ENCODE measurements at places on chromosomes 12 and 14. TPM values are rescaled to one million over a fixed set of nuclear protein-coding genes. Genes with fewer than 3 reads are reported as not detected.

Gene IRAK3
- total RNA-seq, result 0.53 TPM

GRCh38 chr12:2857021-2857431 is at the start of gene TEX52:
Gene TEX52 (minus strand): TSS chr12:2857039. CDS start chr12:2857026, 13 bp downstream.
- no peaks in the 10 kb centered on the region for H3K27me3 ChIP-seq
- no peak within 1 kb of the TSS for H3K4me3 ChIP-seq
- peaks cover 2% of the 10 kb centered on the region for H3K4me1 ChIP-seq
- H3K27ac ChIP-seq, result peak within 1 kb of the TSS; percentile 64
- peaks cover 22% of the 10 kb centered on the region for H3K36me3 ChIP-seq
- DNase-seq, result no peak

- H3K27ac ChIP-seq, result no peak overlapping the region
- no peaks in the 10 kb centered on the region for H3K4me1 ChIP-seq
- no peak for DNase-seq
Measured at GRCh38 chr12:110269622-110270124, 11.4 kb upstream of the ATP2A2 start.

GRCh38 chr12:13176256-13176655 is 20.3 kb upstream of the EMP1 start:
- H3K27ac ChIP-seq, result no peak overlapping the region
- peaks cover 31% of the 10 kb centered on the region for H3K27me3 ChIP-seq
- no peak overlapping the region for H3K4me3 ChIP-seq
- H3K36me3 ChIP-seq, result no peaks in the 10 kb centered on the region
- peaks cover 33% of the 10 kb centered on the region for H3K4me1 ChIP-seq

DNA sequence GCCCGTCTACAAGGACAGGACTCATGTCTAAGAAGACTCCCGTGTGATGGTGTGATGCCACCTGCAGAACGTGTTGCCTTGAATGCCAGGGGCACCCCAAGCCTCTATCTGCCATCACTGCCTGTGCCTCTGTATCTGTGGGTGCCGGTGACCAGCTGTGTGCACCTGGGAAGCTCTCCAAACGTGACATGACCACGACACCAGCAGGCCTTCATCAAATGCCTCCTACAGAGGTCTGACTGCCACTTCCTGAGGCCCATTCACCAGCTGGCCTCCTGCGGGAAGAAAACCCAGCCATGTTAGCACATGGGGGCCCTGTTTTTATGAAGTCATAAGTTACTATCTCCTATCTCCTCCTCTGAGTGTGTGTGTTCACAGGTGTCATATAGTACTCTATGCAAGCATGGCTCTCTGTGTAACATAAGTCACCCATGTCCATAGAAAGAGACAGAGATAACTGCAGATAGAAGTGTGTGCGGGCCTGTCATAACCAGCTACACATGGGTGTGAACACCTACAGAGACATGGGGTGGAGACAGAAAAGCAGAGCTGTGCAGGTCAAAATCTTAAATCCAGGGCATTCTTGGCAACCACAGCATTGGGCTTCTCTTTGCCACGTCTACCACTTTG is 18.3 kb upstream of the SERPINA4 start:
- H3K36me3 ChIP-seq, result no peaks in the 10 kb centered on the region
- no peak for DNase-seq
- H3K4me3 ChIP-seq, result no peak overlapping the region
- no peak overlapping the region for H3K27ac ChIP-seq
- H3K27me3 ChIP-seq, result no peaks in the 10 kb centered on the region

Gene IPO4
- 33.0 TPM for total RNA-seq

GRCh38 chr12:113552760-113553159 is 81.1 kb upstream of the LHX5 start:
- no peak for DNase-seq
- H3K4me3 ChIP-seq, result no peak overlapping the region
- no peaks in the 10 kb centered on the region for H3K27me3 ChIP-seq

DNA sequence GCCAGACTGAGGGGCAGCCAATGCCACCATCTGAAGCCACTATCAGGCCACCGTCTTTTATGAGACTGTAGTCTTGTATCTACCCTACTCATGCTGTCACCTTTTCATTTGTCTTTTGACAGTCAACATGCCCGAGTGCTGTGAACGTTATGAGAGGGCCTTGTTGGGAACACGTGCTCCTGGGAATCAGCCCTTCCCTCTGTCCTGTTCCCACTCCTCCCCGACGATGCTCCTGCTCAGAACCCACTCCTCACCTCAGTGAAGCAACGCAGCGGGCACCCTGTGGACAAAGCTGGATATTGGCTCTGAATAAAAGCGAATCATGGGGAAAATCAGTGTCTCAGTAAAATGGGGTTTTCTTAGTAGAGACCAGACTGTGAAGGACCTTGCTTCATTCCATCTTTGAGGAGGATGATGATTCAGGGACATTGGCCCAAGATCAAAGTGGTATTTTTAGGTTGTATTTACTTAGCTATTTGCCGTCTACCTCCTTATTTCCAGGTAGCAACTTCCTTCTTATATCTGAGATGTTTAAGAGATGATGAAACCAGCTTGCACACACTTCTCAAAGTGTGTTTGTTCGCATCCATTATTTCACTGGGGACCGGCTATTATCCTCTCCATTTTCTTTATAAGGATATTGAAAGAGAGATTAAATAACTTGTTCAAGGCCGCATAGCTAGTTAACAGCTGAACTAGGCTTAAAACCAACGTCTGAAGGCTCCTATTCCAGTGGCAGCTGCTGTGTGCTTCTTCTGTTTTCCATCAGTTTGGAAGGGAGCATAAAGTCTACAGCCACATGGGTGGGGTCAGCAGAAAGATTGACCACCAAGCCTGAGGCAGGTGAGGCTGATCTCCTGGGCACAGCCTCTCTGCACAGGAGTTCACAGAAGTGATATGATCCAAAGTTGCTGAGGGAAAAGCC is 43.9 kb upstream of the CTDSP2 start:
- no peaks in the 10 kb centered on the region for H3K36me3 ChIP-seq
- no peak overlapping the region for H3K4me3 ChIP-seq
- no peak for DNase-seq
- no peaks in the 10 kb centered on the region for H3K27me3 ChIP-seq

GRCh38 chr12:127943481-127944210 is 323.3 kb upstream of the TMEM132C start:
- H3K4me1 ChIP-seq, result no peaks in the 10 kb centered on the region
- no peaks in the 10 kb centered on the region for H3K27me3 ChIP-seq
- no peaks in the 10 kb centered on the region for H3K36me3 ChIP-seq
- DNase-seq, result no peak

Gene FICD
- total RNA-seq, result 6.8 TPM

Gene SART3
- 79.9 TPM for total RNA-seq

DNA sequence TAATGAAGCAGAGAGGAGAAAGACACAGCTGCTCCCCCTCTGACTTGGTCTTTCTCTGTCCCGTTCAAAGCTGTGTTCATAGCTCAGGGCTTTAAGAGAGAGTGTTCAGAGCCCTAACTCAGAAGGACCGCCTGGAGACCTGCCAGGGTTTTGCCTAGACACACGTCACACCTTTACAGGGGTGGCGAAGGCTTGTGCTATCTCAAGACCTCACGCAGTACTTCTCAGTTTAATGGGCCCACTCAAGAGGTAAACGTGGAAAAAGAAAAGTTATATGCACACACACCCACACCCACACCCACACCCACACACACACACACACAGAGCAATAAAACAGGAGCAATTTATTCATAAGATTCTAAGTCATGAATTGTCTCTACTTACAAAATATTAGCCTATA is 374.3 kb downstream of the C12orf75 start:
- H3K27ac ChIP-seq, result no peak overlapping the region
- H3K36me3 ChIP-seq, result no peaks in the 10 kb centered on the region
- H3K4me1 ChIP-seq, result no peaks in the 10 kb centered on the region
- no peak overlapping the region for H3K4me3 ChIP-seq
- H3K27me3 ChIP-seq, result no peaks in the 10 kb centered on the region

Gene FOXM1
- total RNA-seq, result 86.9 TPM

DNA sequence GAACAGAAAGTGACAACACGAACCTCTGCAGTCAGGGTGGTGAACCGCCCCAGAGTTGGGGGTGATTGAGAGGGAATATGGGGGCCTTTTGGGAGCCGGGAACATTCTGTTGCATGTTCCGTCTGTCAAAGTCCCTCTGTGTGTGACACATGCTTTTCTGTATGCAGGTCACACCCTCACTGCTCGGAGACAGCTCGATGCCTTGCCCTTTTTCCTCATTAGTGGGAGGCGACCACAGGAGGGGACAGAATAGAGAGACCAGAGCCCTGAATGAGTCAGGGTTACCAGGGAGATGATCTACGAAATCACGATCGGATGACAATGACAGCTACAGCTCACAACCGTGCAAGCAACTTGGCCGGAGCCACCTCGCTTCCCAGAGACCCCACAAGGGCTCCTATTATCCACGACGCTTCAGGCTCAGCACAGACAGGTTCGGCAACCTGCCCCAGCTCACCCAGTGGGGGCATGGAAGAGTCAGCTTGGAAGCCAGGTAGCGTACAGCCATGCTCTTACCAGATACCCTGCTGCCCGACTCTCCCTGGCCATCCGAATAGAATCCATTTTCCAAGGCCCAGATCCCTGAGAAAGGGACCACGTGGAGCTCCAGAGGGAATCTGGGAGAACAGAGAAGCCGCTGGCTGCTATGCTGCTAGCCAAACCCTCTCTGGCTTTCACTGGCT is 38.8 kb downstream of the TESC start:
- DNase-seq, result no peak
- peaks cover 51% of the 10 kb centered on the region for H3K4me1 ChIP-seq

Gene KRT77
- not detected for total RNA-seq

Gene KRT84
- total RNA-seq, result not detected

DNA sequence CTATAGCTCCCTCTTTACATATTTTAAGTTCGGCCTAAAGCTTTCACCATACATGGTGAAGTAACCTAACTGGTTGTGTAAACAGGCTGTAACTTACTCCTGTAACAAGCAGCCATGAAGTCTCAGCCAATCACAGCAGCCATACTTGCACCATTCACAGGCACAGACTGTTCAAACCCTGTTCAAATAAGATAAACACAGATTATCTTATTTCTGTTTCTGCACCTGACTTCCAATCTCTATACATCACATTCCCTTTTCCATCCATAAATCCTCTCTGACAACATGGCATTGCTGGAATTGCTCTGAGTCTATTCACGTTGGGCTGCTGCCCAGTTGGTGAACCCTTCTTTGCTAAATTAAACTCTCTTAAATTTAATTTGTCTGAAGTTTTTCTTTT is 34.5 kb upstream of the ARID2 start:
- H3K27ac ChIP-seq, result no peak overlapping the region
- no peak for DNase-seq
- peaks cover 8% of the 10 kb centered on the region for H3K36me3 ChIP-seq
- no peaks in the 10 kb centered on the region for H3K27me3 ChIP-seq

Gene SCN8A
- total RNA-seq, result 1.3 TPM

DNA sequence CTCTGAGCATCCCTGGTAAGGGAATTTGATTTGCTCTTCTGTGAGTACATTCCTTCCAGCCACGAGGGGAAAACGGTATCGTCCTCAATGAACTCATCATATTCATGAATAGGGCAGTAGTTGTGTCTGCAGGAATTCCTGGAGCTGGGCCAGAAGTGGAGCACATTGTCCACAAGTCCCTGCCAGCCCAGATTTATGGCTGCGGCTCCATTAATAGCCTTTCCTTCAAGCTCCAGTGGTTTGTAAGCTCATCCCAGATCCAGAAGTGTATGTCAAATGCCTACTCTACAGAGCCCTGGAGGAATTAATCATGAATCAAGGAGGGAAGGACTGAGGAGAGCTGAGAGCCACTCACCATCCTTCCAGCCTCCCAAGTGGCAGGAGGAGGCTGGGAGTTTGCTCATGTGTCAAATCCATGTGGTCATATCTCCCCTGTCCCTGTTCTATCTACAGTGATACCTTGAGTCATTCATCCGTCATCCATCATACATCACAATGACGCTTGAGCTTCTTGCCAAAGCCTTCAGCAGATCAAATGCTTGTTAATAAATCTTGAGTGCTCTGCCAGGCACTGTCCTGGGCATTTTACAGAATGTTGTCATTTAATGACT is 65.5 kb downstream of the SVOP start:
- no peak overlapping the region for H3K4me3 ChIP-seq
- no peaks in the 10 kb centered on the region for H3K36me3 ChIP-seq
- H3K27me3 ChIP-seq, result peaks cover 13% of the 10 kb centered on the region
- peaks cover 2% of the 10 kb centered on the region for H3K4me1 ChIP-seq
- no peak overlapping the region for H3K27ac ChIP-seq

Gene CAND1
- total RNA-seq, result 152 TPM

DNA sequence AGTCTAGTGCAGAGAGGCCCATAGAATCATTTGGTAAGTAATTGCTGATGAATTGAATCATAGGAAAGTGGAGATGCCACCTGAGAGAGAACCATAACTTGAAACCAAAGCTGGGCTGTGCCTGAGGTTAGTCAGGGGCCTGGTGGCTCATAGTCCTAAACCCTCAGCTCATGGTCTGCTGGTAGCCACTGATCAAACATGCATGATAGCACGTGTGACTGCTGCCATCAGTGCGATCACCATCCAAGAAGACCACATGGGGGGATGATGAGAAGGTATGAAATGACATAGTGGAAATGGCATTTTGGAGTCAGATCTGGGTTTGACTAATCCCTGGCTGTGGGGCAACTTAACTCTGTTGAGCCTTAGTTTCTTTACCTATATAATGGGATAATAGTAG is 190.5 kb downstream of the CACNA1C start:
- no peaks in the 10 kb centered on the region for H3K36me3 ChIP-seq
- no peak overlapping the region for H3K27ac ChIP-seq

Measured in activated naive CD8-positive, alpha-beta T cell treated with anti-CD3 and anti-CD28 coated beads, Interleukin-2, amount 10 ng/mL, durations not matched to agents 7 days and 5 days (primary cell).